ENCODE measurements at places on chromosomes 7 and 10.

GRCh38 chr10:29643771-29644501, 9.2 kb upstream of the SVIL start:
- no peak for DNase-seq

GRCh38 chr10:107616463-107617410, 452.2 kb upstream of the SORCS1 start:
- peak; percentile 43 for DNase-seq

DNA sequence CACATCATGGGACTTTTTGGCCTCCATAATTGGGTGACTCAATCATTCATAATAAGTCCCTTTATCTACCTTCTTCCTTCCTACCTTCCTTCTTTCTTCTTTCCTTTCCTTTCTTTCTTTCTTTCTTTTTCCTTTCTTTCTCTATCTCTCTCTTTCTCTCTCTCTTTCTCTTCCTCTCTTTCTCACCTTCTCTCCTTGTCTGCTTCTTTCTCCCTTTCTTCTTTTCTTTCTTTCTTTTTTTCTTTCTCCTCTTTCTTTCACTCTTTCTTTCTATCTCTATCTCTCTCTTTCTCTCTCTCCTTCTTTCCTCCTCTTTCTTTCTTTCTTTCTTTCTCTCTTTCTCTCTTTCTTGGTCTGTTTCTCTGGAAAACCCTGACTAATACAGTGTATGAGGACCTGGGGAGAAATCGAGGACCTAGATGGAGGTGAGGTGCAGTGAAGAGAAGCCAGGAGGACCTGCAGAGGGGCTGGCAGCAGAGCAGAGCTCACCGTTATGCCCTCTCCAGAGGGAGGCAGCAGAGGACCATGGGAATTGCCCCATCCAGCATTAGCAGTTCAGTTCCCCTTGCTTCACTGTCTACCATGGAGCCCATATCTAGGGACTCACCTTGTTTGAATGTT, 52.7 kb upstream of the BTRC start:
- DNase-seq: no peak

GRCh38 chr7:157819455-157819807, 482.6 kb downstream of the DNAJB6 start:
- DNase-seq: no peak

GRCh38 chr7:30910411-30911073, 1.1 kb upstream of the AQP1 start:
- no peak for DNase-seq

Data from AG08395 (cell line).